ENCODE measurements at places on chromosomes 1 and 21.

DNA sequence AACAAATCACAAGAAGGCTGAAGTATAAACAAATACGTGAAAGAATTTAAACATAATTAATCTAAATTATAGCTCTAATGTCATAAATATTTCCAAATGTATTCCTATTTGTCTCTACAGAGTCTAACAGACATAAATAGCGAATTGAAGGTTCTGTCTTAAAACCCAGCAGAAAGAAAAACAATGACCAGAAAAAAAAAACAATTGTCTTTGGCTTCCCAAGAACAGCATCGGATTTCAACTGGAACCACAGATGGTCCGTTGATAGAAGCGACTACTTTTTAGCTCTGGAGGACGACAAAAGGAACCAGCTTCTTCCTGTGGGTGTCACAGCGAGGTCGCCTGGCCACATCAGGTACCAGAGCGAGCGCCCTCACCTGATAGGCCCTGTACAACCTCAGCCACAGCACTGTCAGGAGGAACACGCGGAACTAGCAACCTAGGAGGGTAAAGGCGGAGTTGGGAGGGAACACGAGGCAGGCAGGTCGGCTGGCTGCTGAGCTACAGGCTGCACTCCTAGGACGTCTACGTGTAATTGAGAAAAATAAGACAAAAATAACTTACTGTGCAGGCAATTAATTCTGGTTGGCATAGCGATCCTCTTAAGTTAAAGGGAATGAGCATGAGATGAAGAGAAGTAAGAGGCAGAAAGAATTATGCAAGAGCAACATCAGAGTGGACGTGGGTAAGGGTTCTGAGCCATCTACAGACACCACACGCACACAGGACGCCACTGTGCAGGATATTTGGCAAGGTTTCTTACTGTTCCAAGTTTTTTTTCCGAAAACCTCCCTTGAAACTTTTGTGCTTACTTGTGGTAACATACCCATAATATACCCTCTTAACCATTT is 16.7 kb upstream of the PRDM15 start:
- DNase-seq, result no peak

DNA sequence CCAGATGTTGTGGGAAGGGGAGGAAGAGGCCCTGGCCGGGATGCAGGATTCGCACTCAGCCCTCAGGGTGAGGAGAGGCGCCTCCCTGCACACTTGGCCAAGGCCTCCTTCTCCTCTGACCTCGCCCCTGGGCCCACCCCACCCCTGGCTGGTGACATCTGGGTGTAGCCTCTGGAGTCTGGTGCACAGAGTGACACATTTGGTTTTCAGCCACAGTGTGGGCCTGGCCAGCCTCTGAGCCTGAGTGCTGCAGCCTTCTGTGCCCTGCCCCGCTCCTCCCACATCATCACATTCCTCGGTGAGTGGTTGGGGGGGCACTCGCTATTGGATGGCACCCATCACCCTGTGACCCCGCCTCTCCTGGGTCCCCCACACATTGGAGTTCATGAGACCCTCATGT is 45.8 kb downstream of the PRDM16 start:
- DNase-seq, result no peak

DNA sequence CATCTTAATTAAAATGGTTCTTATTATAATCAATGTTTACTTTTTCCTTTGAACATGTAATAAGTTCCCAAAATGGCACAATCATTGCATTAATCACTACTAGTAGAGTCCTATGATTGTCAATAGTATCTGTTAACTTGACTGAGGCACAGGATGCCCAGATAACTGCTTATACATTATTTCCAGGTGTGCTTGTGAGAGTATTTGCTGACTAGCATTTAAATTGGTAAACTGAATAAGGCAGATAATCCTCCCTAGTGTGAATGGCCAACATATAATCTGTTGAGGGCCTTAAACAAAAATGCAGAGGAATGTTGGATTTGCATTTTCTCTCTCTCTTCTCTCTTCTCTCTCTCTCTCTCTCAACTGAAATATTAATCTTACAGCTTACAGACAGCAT is 999.3 kb upstream of the TMPRSS15 start:
- no peak for DNase-seq

GRCh38 chr1:41846625-41847405 is 71.9 kb downstream of the HIVEP3 start:
- DNase-seq, result no peak

DNA sequence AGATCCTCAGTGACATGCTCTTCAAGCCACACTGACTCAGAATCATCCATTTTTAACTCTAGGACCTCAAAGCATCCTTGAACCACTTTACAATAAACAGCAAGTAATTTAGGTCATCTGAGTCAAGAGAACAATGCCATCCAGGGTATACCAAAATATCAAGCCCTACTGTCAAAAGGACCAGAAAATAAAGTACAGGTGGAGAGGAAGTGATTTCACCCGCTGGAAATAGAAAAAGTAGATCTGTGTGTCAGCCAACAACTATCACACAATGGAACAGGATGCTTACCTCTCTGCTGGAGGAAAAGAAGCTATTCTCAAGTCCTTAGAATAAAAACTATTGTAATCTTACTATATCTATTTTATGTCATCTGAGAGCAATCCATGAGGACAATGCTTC is 37.0 kb downstream of the RERE start:
- peak; percentile 37 for DNase-seq
